ENCODE measurements at places on chromosomes 6 and 20. TPM values are rescaled to one million over a fixed set of nuclear protein-coding genes. Genes with fewer than 3 reads are reported as not detected.

The MOG gene
- total RNA-seq: not detected

The BEND3 gene
- 2.8 TPM for total RNA-seq

The MAS1 gene
- not detected for total RNA-seq

The FKBP1C gene
- total RNA-seq: 0.44 TPM

The FRMD1 gene
- total RNA-seq: not detected

The HLA-F gene
- 14.7 TPM for total RNA-seq

All from placental pericyte (primary cell).